ENCODE measurements at places on chromosomes 1 and 21.

DNA sequence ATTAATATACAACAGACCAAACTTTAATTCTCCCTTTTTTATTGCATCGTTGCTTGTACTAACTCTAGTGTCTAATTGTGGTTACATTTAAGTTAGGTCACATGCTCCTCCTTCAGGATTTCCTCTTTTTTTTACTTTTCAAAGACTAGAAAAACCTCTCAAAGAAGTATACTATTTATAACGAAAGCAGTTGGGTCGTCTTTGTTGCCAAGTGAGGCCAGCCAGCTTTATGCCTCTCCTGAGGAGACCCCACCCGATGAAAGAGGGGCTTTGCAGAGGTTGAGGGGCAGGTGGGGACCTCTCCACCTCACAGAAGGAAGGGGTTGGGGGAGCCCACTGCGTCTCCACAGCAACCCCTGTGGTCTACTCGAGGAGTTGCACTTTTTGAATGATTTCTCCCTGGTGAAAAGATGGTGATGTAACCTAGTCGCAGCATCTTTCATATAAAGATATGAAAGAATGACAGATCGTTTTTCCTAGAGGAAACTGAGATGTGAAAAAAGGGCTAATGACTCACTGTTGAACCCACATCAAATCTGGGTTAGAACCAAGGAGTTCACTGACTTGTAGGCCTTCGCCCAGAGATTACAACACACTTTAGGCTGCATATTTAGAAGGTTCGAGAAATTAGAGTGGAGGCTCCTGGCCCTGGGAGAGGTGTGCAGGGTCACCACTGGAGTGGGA is 6.4 kb downstream of the TGFB2 start:
- DNase-seq: no peak

GRCh38 chr1:86776108-86776507 is 71.7 kb downstream of the SH3GLB1 start:
- DNase-seq: no peak

DNA sequence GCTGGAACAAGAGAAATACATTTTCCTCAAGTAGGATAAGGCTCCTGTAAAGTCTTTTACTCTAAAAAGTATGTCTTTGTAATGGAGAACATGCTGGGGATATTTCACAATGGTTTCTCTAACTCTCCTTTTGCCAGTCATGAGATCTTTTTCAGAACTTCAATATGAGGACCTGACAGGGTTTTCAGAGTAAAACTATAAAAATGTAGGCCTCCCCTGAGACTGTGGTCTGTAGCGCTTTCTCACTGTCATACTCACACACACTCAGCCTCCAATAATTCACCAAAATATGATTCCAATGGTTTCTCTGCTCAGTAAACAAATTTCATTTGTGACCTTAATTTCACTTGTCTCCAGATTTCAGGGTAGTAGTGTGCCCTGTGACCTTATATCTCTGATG is 440.1 kb upstream of the PTBP2 start:
- DNase-seq: no peak

DNA sequence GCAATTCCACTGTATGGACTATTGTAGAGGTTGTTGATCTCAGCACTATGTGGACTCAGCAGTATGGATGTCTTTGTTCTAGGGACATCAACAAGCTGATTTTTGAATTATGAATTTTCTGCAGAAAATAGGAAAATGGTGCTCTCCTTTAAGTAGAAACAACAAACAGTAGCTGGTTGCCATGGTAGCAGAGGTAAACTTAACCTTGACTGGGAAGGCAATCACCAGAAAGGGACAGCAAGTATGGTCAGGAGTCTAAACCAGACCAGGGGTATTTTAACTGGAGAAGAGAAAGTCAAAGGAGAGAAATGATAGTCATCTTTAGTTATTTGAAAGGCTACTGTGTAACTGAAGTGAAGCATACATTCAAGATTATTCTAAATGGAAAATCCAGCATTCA is 22.3 kb downstream of the WLS start:
- DNase-seq: no peak

DNA sequence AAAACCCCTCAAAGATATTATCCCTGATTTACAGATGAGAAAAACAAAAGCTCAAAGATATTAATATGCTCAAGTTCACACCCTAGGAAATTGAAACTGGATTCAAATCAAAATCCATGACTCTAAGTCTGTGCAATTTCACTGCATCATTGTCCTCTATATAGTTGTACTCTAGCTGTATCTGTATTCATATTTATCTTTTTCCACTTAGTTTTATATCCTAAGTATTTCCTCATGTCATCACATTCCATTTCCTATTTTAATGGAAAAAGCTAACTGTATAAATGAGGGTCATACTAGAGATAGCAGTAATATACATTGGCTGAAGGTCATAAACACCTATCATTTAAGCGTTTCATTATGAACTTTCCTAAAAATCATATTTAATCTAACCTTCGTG is 42.2 kb upstream of the RALGPS2 start:
- DNase-seq: no peak

- DNase-seq: no peak
These were observed 1.2 kb upstream of the NEGR1 start for GRCh38 chr1:72283307-72284083.

GRCh38 chr1:55444667-55445066 is 229.5 kb upstream of the USP24 start:
- no peak for DNase-seq

DNA sequence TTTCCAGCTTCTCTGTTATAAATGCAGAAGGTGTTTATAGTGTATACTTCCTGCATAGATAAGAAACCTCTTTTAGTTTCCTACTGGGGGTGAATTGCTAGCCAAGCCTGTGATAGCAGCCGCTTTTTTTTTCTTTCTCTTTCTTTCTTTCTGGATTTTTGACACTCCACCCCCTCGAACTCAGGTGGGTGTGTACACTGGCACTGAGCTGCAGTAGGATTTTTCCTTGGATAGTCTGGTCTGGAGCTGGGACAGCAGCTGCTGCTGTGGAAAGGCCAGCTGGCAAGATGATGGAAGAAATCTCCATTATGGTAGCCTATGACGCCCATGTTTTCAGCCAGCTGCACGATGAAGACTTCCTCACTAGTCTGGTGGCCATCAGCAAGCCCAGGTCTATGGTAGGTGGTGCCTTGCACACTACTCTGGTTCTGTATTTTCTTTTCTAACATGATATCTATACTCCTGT is 122.5 kb upstream of the CACYBP start:
- no peak for DNase-seq

GRCh38 chr1:7516341-7516740 is 254.8 kb upstream of the VAMP3 start:
- no peak for DNase-seq

- no peak for DNase-seq
These were observed 1.5 kb downstream of the NAXE start for GRCh38 chr1:156592910-156593660.

DNA sequence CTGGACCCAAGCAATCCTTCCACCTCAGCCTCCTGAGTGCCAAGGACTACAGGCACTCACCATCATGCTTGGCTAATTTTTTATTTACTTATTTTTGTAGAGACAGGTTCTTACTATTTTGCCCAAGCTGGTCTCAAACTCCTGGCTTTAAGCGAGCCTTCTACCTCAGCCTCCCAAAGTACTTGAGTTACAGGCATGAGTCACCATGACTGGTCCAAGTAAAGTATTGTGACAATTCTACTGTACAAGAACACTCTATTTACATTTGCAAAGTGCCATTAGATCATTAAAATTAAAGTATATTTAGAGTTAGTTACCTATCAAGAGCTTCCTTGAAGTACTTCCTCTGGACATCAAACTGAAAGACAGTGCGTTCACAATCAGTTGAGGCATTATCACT is 44.8 kb downstream of the NRDC start:
- no peak for DNase-seq

- DNase-seq: no peak
These were observed 684.4 kb downstream of the PLA2G4A start for GRCh38 chr1:187513190-187513589.

DNA sequence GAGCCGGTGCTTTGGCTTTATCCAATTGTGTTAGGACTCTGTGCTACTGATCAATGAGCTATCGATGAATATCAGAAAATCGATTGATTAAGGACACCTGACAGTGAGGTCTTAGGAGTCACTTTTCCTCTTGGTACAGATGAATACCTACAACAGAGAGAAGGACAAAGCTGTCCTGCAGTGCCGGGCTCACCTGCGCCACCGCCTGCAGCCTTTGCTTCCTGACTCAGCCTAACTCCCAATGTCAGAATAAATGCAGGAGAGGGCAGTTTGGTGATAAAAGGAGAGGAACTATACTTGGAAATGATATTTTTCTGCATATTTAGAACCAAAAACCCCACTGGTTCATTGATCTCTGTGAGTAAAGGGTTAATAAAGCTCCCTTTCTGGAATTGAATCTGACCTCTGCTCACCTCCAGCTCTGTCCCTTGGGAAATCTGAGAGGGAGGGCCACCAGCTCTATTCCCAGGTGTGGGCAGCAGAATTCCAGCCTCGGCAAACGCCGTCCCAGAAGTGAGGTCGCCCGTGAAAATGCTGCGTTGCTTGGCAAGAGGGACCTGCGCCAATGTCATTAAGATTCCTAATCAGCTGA is 39.3 kb downstream of the POFUT2 start:
- no peak for DNase-seq
